Right atrium auricular region (tissue), 2 donors: ENCODE measurements at places on chromosomes 12 and 14.

GRCh38 chr12:123752046-123752445 lies 10.1 kb upstream of the DNAH10 start:
- no peak for DNase-seq

DNA sequence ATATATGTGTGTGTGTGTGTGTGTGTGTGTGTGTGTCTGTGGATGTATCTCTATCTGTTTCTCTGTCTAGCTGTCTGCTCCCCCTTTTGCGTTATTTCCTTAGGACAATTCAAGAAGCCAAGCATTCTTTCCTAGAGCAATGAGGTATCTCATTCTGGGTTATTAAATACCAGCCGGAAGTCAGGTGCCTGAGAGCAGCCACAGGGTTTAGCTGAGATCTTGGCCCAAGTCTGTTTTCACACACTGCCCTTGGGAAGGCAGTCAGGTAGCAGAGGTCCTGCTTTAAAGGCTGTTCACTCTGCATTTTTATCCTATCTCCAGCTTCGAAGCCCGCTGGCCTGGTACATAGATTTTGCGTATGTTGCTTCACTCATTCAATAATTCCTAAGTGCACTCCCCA lies 76.8 kb downstream of the TSPAN9 start:
- no peak for DNase-seq

DNA sequence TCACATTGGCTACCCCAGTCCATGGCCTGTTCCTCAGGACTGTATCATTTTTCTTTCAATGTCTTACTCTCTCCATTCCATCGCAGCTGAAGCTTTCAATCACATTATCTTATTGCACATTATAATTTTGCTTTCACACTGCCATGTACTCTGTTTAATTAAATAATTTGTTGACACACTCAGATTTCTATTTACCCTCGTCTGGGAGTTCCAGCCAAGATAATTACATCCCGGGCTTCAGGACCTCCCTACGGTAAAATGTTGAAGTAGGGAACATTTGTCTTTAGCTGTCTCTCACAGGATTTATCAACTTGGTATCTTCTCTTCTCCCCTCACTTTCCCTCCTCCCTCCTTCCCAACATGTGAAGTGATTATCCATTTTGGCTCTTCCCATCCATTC lies 177.2 kb upstream of the RASSF8 start:
- DNase-seq: no peak

GRCh38 chr12:22743700-22744099 lies 118.7 kb downstream of the ETNK1 start:
- DNase-seq: no peak

DNA sequence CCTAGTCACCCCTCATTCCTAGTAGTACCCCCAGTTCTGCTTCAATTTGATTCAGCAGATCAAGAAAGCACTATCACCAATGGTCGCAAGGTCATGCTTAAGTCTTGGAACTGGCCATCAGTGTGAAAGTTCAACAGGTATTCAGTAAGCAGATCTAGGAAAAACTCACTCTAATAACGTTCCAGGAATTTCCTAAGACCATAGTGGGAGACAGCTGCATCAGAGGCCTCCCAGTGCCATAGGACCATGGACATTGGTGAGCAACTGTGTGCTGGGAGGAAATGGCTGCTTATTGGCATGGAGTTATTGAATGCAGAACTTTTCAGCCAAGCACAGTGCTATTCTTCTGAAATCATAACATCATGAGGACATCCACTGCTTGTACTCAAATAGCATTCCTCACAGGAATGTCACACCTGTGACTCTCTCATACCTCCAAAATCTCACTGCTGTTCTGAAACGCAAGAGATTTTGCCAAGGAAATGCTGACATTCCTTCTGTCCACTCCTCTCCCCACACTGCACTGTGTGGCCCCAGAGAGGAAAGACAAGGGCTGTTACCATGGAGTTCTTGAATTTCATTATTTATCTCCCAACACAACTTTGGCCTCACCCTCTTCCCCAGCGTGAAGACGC lies 30.9 kb upstream of the MDM2 start:
- DNase-seq: no peak

- no peak for DNase-seq
These were observed 67.5 kb upstream of the PRIMA1 start for GRCh38 chr14:93855737-93856136.

DNA sequence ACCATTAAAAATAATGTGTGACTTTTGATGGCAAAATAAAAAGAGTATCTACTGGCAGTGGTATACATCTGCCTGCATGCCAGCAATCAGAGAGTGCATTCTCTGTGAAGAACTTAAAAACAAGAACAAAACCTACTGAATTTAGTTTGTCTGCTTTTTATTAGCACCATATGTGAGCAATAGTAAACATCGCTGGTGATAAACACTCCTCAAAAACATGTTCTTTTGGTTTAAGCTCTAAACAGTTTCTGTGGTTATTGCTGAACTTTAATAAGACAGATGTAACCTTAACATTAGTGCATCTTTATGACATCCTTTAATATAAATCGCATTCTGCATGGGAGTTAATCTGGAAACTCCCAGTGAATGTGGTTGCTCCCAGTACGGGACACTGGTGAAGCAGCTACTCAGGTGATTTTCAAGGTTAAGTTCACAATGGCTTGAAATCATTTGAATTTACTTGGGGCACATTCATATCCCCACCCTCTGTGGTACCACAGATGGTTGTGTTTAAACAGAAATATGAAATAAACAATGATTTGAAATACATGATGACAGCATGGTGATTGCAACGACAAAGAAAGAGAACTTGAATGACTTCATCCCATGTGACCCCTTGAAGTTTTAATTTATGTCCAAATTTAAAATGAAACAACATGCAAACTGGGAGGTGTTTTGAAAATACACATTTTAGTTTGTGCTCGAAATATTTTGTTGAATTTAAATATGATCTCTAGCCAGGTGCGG lies 285.9 kb downstream of the FOXN3 start:
- DNase-seq: no peak

DNA sequence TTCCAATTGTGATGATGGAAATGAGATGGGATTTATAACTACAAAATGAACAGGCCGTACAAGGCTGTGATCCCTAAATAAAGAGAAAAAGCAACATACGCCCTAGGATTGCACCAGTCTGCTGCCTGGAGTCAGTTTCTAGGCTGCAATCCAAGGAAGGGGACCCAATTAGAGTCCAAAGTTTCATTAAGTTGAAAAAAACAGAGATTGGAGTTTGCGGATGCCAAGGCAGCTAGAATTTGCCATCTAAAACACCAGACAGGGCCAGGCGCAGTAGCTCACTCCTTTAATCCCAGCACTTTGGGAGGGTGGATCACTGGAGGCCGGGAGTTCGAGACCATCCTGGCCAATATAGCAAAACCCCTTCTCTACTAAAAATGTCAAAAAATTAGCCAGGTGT lies 661.0 kb downstream of the RPS29 start:
- DNase-seq: no peak

DNA sequence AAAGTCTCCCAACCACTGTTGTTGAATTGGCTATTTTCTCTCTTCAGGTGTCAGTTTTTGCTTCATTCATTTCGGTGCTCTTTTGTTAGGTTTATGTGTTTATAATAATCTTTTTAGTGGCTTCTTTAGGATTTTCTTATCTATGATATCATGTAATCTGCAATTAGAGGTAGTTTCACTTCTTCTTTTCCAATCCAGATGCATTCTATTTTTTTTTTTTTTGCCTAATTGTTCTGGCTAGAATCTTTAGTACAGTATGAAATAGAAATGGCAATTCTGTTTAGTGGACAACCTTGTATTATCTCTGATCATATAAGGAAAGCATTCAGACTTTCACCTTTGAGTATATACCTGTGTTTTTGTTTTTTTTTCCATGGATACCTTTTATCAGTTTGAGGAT lies 17.4 kb downstream of the CNOT2 start:
- DNase-seq: no peak

DNA sequence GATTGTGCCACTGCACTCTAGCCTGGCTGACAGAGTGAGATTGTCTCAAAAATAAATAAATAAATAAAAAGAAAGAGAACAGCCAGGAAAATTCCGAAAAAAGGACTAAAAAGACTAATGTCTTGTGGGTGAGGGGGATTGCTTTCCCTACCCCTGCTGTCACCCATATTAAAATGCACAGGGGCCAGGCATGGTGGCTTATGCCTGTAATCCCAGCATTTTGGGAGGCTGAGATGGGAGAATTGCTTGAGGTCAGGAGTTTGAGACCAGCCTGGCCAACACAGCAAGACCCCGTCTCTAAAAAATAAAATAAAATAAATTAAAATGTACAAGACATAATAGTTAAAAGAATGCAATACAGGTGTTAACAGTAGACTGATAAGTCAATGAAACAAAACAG lies 6.1 kb downstream of the DHRS1 start:
- no peak for DNase-seq

GRCh38 chr14:32908196-32909084 lies 30.2 kb upstream of the NPAS3 start:
- no peak for DNase-seq

GRCh38 chr12:103780093-103780440 lies 61.0 kb downstream of the NT5DC3 start:
- DNase-seq: no peak

DNA sequence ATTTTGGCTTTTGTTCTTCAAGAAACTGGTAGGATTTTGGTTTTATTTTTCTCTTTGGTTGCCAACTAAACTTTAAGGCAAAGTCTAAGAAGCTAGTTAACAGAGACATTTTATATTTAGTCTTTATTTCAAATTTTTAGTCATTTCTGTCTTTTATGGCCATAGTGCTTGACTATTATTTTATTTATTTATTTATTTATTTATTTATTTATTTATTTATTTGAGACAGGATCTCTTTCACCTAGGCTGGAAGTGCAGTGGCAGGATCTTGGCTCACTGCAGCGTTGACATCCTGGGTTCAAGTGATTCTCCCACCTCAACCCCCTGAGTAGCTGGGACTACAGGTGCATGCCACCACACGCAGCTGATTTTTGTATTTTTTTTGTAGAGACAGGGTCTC lies 3.1 kb downstream of the MON2 start:
- no peak for DNase-seq

GRCh38 chr12:12534166-12534866 lies 28.3 kb downstream of the DUSP16 start:
- DNase-seq: no peak

GRCh38 chr14:29601616-29602015 lies 326.0 kb downstream of the PRKD1 start:
- no peak for DNase-seq

GRCh38 chr12:97968641-97969197 lies 506.1 kb downstream of the RMST start:
- no peak for DNase-seq

- no peak for DNase-seq
These were observed 57.7 kb upstream of the DLK1 start for GRCh38 chr14:100669011-100669412.

DNA sequence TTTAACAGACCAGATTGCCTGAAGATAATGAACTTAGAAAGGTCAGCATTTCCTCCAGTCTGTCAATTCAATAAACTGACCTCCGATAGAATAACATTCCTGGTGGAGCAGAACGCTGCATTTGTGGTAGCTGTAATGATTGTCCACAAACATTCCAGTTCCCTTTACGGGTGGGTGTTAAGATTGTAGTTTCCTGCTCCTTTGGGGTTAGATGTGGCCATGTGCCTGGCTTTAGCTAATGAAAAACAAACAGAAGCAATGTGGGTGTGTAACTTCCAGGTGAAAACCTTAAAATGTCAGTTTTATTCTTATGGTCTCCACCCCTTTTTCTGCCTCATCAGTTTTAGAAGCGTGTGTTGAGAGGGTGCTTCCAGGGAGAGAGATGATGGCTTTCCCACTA lies 217.3 kb upstream of the CRY1 start:
- DNase-seq: no peak

DNA sequence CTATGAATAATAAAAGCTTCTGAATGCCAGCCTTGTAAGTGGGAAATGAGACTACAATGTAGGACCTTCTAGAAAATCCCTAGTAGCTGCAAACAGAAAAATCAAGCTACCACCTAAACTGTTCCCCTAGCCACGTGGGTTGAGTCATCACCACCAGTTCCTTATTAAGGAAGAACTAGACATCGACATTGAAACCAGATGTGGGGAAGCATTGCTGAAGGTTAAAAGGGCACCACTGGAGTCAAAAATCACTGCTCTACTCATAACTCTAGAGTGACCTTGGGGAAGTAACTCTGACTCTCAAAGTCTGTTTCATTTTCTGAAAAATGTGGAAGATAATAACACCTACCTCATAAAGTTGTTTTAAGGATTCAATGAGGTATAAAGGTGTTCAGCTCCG lies 9.4 kb upstream of the CNIH1 start:
- DNase-seq: no peak

DNA sequence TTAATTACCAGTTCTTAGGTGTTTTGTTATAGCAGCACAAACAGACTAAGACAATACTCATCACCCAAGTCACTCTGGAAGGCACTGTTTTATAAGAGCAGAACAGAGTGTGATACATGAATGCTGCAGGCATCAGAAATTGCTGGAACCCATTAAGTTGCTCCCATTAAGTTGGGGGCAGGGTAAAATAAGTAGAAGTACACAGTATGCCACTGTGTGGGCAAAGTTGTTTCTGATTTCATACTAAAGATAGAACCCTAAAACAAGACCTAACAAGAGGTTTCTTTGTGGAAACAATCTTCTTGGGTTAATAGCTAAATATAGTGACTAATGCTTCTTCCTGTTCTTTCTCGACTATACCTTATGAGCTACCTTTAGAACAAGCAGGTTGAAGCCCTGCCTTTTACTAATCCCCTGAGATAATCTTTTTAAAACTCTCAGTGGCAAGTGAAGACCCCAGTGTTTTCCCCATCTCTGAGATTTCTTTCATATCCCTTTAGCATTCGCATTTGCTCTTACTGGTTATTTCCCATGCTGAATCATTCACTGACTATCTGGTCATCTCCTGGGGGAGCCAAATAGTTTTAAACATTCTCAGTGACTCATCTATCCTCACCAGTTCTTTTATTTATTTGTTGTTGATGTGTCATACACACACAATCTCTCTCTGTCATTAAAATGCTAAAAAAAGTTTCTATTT lies 52.3 kb downstream of the SOCS2 start:
- DNase-seq: no peak

GRCh38 chr12:113260127-113260526 lies 38.9 kb downstream of the TPCN1 start:
- no peak for DNase-seq

- no peak for DNase-seq
These were observed 27.3 kb downstream of the SPRING1 start for GRCh38 chr12:116710370-116711150.

GRCh38 chr14:95685978-95686922 lies at the start of gene TCL1B:
Gene TCL1B, plus strand, starts transcription at chr14:95686426. Its CDS starts 42 bp downstream, at chr14:95686468.
- no peak for DNase-seq

- DNase-seq: no peak
These were observed 9.7 kb upstream of the HCAR1 start for GRCh38 chr12:122740351-122740750.

- DNase-seq: no peak
These were observed 348.5 kb downstream of the NPAS3 start for GRCh38 chr14:33287189-33287588.

DNA sequence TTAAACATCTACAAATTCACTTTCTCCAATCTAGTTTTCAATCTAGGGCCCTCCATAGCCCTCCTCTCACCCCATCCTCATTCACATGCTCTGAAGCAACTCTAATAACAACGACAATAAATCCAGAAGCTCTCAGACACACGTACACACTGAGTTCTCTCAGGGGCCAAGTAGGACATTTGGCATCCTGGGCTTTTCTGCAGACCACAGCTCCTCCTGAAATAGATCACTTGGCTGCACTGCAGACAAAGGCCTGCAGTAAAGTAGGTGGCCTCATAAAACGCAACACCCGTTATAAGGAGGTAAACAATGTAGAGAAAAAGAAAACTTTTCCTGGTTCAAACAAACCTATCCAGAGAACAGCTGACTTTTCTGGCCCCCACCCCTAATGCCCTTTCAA lies 111.2 kb downstream of the TMTC1 start:
- no peak for DNase-seq

GRCh38 chr14:100547633-100548294 lies 39.5 kb downstream of the BEGAIN start:
- peak; percentile 66 for DNase-seq
